ENCODE measurements at places on chromosomes 11 and 22.

- DNase-seq: no peak
Observed at GRCh38 chr22:39481054-39481453, 21.0 kb upstream of the MIEF1 start.

- no peak for DNase-seq
Observed at GRCh38 chr22:26527574-26528465, 15.5 kb upstream of the TFIP11 start.

DNA sequence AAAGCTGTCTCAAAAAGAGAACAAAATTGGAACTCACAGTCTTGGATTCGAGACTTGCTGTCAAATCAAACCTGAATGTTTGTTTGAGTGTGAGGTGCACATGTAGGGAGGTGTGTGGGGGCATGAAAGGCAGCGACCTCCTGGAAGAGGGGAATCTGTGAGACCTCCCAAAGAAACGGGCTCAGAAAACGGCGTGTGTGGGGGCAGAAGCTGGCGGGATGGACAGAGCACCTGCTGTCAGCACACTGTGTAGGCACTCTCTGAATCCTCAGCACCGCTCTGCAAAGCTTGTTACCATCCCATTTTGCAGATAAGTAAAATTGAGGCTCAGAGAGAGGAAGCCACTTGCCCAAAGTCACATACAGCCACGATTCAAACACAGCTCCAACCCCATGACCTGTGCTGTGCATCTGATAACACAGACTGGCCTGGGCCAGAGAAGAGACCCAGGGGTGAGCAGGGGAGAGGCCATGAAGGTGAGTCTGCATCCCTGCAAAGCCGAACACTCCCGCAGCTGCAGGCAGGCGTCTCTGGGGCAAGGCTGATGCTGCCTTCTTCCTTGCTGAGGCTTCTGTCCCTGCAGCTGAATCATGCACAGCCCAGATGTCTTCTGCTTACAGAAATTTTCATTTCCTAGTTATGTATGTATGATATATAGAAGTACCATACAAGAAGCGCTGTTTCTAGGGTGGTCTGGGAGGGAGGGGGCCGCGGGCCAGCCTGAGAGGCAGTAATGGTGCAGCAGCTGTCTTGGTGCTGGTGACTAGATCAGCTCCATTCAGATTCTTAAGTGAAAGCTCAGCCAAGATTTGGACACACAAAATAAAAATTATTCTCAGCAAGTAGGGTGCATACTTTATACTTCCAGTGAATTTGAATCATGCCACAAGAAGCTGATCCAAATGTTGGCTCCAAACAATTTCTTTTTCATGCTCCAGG lies 67.3 kb upstream of the SHISAL1 start:
- DNase-seq: no peak

DNA sequence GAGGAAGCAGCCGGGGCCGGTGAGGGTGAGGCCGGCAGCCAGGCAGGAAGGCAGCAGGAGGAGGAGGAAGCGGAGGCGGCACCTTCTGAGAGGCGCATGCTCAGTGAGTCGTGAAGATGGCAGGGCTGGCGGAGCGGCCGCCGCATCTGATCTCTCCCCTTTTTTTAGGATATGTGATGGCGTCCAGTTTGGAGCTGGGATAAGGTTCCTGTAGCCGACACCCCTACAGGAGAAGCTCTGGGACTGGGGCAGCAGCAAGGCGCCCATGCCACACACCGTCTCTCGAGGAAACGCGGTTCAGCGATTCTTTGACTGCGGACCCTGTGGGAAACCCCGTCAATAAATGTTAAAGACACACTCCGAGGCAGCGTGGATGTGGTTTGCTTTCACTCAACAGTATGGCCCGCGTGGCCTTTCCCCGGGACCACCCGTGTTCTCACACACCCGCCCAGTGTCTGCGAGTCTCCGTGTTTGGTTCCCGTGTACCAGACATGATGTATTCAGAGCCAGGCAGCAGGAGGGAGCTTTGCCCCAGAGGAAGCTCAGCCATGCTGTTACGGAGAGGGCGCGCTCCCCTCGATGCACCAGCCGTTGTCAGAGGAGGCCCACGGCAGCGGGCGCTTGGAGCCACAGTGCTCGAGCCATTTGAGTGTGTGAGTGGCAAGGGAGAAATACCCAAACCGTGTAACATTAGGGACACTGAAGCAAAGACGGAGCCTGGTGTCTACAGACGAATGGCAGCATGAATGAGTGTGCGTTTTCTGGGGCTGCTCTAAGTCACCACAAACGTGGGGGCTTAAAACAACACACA lies 27.7 kb upstream of the PARVB start:
- peak; percentile 34 for DNase-seq

- no peak for DNase-seq
Observed at GRCh38 chr11:65278356-65278755, 16.6 kb downstream of the POLA2 start.

- no peak for DNase-seq
Observed at GRCh38 chr11:8613036-8613435, 19.0 kb upstream of the STK33 start.

DNA sequence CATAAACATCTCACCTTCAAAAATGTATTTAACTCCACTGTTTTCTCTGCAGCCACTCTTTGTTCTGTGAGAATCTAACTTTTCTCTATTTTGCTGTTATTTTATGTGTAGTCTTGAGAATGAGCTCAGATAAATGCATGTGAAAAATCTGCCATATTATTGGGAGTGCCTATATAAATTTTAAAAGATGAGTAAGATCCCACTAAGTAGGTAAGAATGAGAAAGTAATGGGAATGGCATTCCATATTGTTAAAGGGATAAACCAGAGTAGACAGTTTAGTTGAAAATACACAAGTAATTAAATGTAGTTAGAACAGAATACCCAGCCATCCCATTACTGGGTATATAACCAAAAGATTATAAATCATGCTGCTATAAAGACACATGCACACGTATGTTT lies 817.2 kb downstream of the FAM181B start:
- no peak for DNase-seq

GRCh38 chr11:103453915-103454709 lies 344.9 kb downstream of the DYNC2H1 start:
- no peak for DNase-seq

DNA sequence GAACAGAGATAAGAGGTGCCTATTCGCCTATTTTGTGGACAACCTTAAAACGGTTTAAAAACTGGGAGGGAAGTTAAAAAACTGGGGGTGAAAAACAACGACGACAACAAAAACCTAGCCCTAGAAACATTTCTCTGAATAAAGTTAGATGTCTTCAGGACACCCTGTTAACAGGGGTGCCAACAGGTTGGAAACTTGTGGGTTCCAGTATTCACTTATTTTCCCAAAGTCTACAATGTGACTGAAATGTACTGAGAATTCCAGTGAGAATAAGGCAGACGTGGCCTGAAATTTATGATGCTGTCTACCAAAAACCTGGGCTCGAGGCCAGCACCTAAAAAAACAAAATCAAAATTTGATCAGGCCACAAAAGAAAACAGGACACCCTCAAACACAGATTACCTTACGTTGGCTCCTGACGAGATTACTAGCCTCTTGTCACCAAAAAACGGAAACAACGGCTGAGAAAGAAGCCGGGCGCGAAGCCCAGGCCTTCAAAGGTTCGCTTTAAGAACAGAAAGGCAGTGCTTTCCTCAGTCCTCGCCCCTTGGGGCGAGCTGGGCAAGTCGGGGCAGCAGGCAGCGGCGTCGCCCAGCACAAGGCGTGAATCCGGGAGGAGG lies 906 bp downstream of the CCDC90B start:
- DNase-seq: peak; percentile 67

- no peak for DNase-seq
Observed at GRCh38 chr11:21944577-21944976, 248.3 kb upstream of the ANO5 start.

- no peak for DNase-seq
Observed at GRCh38 chr11:35276396-35277145, 137.6 kb downstream of the CD44 start.

DNA sequence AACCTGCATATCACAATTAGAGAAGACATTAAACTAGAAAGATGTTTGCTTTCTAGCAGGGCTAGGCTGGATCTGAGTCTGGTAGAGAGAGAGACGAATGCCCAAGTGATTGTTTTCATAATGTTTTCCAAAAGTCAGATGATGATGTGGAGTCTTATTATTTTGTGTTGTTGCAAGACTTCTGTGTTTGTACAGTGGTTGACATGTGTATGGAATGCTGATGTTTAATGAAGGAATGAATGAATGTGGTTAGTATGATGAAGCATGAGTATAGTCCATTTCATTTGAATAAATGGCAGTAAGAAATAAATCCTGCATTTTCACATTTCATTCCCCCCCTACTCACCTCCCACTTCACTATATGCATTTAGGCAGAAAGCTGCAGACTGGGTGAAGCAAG lies 69.6 kb downstream of the PPP2R1B start:
- no peak for DNase-seq

DNA sequence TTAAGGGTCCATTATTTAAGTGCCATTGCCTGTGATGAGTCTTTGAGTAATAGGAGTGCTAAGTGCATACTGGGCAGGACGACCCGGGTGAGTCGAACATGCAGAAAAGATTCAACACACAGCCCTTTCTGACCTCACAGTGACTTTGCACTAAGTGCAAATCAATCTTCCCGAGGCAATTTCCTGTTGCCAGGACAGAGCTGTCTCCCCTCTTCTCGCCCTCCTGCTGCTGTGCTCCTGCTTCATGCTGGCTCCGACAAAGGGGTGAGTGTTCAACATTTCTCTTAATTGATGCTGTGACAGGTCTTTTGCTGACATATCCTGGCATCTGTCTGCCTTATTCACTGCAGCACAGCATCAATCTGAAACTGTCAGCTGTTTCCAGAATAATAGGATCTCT lies 42.0 kb downstream of the MCHR1 start:
- no peak for DNase-seq

Measured in MV-4-11 (cell line).